ENCODE measurements at places on chromosomes 3 and 15. TPM values are rescaled to one million over a fixed set of nuclear protein-coding genes. Genes with fewer than 3 reads are reported as not detected.

STRA6 gene
- total RNA-seq, result 45.8 TPM

DUOXA1 gene
- not detected for total RNA-seq

SLC6A20 gene
- 0.66 TPM for total RNA-seq

BLM gene
- total RNA-seq, result 16.1 TPM

SLC28A1 gene
- total RNA-seq, result not detected

SOX14 gene
- total RNA-seq, result not detected

BHLHE40 gene
- total RNA-seq, result 69.3 TPM

IMPG2 gene
- total RNA-seq, result 0.05 TPM

CNBP gene
- total RNA-seq, result 346 TPM

CFAP20DC gene
- total RNA-seq, result 4.5 TPM

ANKRD34C gene
- total RNA-seq, result not detected

HCLS1 gene
- total RNA-seq, result not detected

PLA2G4D gene
- total RNA-seq, result not detected

PLA1A gene
- total RNA-seq, result not detected

RBPMS2 gene
- 0.16 TPM for total RNA-seq

GOLGA8S gene
- not detected for total RNA-seq

ADCY5 gene
- total RNA-seq, result 0.04 TPM

Data from A375 (cell line).